T-helper 1 cell (primary cell): ENCODE measurements at places on chromosomes 1 and 21.

GRCh38 chr1:22917989-22918388 is 54.7 kb downstream of the LACTBL1 start:
- DNase-seq: no peak

- no peak for DNase-seq
These were observed 14.6 kb upstream of the UMODL1 start for GRCh38 chr21:42056468-42056867.

GRCh38 chr21:44751799-44752636 is 40.6 kb upstream of the TSPEAR start:
- DNase-seq: peak; percentile 9

DNA sequence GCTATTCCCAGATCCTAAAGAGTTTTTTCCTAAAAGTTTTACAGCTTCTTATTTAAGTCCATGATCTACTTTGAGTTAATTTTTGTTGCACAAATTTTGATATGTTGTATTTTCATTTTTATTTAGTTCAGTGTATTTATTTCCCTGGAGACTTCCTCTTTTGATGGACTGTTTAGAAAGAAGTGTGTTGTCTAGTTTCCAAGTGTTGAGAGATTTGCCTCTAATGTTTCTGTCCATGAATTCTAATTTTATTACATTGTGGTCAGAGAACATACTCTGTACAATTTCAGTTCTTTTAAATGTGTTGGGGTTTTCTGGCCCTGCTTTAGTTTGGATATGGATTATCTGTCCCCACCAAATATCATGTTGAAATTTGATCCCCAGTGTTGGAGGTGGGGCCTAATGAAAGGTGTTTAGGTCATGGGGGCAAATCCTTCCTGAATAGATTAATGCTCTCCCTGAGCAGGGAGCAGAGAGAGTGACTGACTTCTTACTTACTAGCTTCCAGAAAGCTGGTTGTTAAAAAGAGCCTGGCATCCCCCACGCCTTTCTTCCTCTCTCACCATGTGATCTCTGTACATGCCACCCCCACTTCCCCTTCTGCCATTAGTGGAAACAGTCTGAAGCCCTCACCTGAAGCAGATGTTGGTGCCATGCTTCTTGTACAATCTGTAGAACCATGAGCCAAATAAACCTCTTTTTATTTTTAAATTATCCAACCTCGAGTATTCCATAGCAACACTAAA is 4.6 kb downstream of the CHD1L start:
- no peak for DNase-seq

GRCh38 chr1:231561647-231562383 is 33.3 kb downstream of the TSNAX start:
- DNase-seq: no peak

- no peak for DNase-seq
These were observed 853.5 kb upstream of the TMPRSS15 start for GRCh38 chr21:19256934-19257660.

- DNase-seq: no peak
These were observed 15.0 kb upstream of the THEM5 start for GRCh38 chr1:151868486-151868885.

DNA sequence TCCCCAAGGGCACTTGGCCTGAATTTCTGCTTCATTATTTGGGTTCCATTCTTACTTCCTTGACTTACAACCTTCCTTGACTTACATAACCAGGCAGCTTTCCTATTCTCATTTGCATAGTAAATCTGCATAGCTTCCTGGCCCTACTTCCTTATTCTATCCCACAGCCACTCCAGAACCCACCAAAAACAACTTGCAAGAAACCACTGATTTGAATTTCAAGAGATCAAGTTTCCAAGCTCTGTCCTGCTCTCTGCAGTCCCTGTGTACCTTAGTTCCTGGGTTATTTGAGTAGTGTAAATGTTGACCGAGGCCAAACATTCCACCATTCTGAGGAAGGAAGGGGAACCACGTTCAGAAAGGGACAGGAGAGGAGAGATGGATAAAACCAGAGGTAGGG is 603.3 kb downstream of the PTPRC start:
- DNase-seq: no peak

DNA sequence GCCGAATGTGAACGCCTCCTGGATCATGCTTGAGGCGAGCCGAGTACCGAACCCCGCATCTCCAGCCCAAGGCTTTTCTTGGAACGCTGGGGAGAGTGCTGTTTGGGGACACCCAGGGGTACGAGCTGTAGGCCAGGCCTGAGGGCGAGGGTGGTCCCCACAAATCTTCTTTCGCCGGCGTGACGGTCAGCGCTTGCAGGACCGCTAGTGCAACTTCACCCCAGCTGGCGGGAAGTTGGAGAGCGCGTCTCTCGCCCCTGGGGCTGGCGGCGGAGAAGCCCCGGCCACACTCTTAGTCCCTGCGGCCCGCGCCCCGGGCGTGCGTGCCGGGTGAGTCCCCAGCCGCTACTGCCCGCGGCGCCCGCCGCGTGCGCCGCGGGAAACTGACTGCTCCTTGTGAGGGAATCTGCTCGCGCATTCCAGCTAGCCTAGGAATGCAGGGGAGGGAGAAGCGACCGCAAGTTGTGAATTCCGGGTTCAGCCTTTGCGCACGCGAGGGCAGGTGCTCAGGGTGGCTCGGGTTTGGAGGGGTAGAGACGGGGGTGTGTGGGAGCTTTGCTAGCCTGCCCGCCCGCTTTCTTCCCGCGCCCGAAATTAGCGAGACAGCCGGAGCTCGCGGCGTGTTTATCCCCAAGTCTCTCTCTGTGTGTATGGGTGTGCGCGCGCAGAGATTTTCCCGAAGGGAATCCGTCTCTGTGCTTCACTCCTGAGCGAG is 884 bp downstream of the LHX4 start:
- no peak for DNase-seq

- no peak for DNase-seq
These were observed 137.1 kb downstream of the PROX1 start for GRCh38 chr1:214124915-214125314.

DNA sequence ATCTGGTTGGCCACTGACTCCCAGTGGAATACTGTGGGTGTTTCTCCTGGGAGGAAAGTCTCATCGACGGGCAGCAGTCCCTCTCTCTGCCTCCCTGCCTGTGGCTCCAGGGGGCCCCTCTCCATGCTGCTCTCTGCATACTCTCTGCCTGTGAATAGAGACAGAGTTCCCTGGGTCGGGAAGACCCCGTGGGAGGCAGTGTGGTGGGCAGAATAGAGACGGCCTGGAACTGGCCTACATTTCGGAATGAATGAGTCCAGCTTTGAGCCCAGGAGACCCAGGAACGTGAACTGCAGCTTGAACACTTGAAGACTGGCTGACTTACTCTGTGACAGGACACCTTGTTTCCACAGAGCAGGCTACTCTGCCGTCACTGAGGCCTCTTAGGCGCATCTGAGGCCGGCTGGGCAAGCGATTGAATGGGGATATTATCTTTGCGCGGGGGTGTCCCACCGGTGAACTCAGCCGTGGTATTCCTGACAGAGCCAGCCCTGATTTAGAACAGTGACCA is 64.0 kb downstream of the KIF21B start:
- DNase-seq: no peak

DNA sequence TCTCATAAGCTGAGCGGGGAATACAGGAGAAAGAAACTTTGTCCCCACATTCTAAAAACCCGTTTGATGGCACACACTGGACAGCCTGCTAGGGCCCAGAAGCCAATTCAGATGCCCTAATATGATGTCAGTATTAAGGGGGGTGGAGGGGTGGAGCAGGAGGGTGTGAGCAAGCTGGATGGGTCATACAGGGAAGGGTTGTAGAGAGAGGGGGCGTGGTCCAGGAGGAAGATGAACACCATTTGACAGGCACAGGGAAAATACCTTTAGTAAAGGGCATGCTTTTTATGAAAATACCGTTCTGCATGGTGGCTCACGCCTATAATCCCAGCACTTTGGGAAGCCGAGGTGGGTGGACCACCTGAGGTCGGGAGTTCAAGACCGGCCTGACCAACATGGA is 6.0 kb downstream of the TARS2 start:
- DNase-seq: no peak

GRCh38 chr1:232962761-232963745 is 12.6 kb downstream of the NTPCR start:
- DNase-seq: no peak
